CD4-positive, alpha-beta T cell treated with Interleukin-6 at 100 ng/mL for 8 hours (primary cell): ENCODE measurements at places on chromosomes 6 and 20.

- peak; percentile 48 for DNase-seq
Observed at GRCh38 chr6:34154668-34155447, 9.0 kb upstream of the GRM4 start.

- DNase-seq, result peak; percentile 5
Observed at GRCh38 chr20:52493171-52493721, 301.7 kb upstream of the ZFP64 start.

DNA sequence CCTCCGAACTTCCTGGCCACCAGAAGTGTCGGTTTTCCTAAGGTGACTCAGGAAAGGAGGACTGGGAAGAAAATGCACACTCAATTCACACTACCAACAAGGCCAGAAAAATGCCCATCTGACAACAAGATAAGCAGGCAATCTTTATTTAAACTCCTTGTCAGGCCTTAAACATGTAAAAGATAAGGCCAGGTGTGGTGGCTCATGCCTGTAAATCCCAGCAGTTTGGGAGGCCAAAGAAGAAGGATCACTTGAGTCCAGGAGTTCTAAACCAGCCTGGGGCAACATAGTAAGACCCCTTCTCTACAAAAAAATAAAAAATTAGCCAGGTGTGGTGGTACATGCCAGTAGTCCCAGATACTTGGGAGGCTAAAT lies 7.6 kb upstream of the ID1 start:
- DNase-seq, result no peak

GRCh38 chr6:161327360-161327953 lies 53.6 kb upstream of the AGPAT4 start:
- DNase-seq, result no peak

DNA sequence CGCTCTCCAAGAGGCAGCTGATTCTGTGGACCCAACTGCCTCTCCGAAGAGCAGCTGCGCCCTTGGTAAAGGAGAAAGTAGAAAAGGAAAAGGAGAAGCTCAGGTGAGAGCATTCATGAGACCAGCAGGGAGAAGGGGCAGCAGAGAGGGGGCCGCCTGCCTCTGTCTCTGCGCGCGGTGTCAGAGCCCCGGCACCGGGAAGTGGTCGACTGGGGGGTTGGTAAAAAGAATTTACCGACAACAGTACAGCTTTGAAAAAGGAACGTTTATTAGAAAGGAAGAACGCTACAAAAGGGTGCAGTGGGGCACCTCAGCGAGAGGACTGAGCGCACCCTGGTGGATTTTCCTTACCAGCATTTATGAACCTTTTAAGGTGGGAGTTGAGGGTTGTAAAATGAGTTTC lies 61.9 kb downstream of the GPR6 start:
- peak; percentile 46 for DNase-seq

DNA sequence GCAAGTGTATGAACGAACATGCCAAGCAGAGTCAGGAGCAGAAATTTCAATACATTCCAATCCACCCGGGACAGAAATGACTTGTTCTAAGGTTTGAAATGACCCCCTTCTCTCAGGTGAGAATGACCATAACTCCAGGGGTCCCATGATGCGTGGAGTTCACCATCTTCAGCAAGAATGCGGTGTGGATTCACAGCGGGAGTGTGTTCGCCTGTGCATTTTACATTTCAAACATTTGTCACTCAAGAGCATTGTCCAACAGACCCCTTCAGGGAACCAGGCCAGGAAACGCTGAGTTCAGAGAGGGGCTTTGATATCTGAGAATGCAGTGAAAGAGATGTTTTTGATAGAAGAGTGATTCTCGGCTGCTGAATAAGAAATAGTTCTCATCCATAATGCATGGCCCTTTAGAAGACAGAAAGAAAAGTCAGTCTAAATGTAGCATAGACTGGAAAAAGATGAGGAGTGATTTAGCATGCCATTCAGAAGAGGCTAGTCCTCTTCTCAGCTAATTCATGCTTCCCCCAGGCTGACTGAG lies 200.3 kb upstream of the KCNG1 start:
- no peak for DNase-seq

GRCh38 chr6:105489216-105489530 lies 86.3 kb upstream of the PREP start:
- no peak for DNase-seq

GRCh38 chr20:7301807-7302206 lies 534.3 kb downstream of the BMP2 start:
- no peak for DNase-seq

DNA sequence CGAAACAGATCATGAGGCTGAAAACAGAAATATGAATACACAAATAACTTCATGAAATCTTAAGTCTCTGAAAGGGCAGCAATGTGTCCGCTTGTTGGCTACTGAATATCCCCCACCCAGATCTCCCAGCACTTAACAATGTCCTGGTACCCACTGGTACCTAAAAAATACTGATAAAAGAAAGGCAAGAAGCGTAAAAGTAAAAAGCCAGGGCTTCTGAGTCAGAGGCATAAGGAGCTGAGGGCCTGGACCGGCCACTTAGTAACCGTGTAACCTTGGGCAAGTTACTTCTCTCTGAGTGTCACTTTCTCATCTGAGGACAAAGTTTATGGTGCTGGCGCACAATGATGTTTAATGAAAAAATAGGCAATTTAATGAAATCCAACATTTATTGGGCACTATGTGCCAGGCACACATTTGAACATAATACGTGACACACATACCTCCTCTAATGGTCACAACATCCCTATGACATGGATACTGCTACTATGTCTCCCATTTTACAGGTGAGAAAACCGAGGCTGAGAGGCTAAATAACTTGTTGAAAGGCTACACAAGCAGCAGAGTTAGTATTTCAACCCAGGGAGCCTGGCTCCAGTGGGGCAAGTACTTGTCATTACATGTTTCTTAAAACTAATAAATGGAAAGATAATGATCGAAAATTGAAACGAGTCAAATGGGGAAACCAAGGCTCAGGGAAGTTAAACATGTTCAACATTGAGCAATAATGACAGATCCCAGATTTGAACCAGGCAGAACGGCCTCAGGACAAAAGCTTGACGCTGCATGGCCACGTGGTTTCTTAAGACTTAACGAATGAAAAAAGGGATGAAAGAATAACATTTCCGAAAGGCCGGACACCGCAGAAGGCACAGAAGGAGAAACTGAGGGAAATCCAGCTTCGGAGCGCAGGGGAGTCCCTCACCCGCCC lies 828 bp downstream of the TP53RK start:
- DNase-seq, result no peak

DNA sequence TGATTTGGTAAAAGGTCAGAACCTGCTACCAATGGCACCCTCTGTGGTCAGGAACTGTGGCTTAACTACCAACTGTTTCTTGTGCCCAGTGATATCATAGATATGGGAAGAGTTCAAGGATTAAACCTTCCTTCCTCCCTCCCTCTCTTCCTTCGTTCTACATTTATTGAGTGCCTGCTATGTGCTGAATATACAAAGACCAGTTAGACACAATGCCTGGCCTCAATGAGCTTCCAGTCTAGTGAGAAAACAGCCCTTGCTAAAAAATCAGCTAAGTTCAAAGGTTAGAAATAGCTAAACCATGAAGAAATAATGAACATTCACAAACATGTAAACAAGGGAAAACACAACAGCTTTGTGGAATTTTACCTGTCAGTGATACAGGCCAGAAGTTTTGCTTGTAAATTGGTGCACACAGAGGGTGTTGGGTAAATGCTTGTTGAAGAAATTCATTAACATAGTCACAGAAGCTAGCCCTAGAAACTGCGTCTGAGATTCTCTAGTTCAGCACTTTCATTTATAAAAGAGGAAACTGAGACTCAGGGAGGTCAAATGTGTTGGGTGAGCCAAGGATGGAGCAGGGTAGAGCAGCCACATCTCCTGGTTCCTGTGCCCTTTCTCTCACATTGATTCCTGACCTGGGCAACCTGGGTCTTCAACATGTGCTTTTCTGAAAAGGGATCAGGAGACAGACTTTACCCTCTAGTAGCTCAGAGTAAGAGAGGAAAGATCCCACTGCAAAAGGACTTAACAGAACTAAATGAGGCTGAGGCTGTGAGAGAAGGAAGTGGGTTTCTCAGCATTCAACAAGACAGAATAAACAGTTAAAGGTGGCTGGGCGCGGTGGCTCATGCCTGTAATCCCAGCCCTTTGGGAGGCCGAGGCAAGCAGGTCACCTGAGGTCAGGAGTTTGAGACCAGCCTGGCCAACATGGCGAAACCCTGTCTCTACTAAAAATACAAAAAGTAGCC lies 14.4 kb upstream of the FOXO3 start:
- DNase-seq, result no peak

GRCh38 chr6:37731888-37732287 lies 34.2 kb upstream of the MDGA1 start:
- peak; percentile 24 for DNase-seq

DNA sequence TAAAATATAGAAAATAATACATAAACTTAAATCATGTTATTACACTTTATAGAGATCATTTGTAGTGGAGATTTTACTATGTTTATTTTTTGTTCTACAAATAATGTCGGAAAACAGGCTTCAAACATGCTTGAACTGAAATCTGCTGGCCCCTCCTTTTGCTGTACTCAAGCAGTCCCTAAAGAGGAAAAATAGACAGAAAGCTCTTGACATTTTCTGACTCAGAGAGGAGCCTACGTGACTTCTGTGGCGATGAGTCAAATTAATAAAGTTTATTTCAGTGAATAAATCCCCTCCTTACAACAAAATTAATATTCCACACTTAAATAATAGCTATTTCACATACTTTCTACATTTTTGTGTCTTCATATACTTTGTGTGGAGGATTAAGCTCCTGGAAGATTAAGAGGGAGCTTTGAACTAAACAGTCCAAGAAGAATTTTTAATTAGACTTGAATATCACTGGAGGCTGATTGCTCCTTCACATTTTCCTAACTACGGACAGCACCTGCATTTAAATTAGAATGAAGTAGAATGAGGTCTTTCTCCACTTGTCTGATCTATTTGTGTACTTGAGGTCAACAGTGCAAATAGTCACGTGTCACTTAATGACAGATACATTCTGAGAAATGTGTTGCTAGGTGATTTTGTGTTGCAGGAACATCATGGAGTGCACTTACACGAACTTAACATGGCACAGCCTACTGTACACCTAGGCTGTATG lies 1.7 kb upstream of the TREM1 start:
- DNase-seq, result no peak

GRCh38 chr20:56467968-56468315 lies 485 bp upstream of the RTF2 start:
- DNase-seq, result no peak

DNA sequence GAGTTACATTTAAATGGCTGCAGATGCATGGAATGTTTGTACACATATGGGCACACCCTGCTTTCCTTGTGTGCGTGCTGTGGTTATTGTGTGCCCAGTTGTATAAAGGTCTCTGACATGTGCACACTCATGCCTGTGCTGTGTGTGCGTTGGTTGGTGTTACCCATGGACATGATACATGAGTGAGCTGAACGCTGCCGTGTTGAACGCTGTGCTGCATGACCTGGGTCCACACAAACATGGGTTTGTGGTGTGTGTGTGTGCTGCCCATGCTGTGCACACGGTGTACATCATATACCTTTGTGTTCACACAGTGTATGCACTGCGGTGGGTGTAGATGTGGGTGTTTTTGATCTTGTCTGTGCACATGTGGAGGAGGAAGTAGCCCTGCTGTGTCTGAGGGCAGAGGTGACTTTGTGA lies 54.4 kb downstream of the TOX2 start:
- no peak for DNase-seq

GRCh38 chr6:5234874-5235273 lies 25.9 kb downstream of the LYRM4 start:
- no peak for DNase-seq

DNA sequence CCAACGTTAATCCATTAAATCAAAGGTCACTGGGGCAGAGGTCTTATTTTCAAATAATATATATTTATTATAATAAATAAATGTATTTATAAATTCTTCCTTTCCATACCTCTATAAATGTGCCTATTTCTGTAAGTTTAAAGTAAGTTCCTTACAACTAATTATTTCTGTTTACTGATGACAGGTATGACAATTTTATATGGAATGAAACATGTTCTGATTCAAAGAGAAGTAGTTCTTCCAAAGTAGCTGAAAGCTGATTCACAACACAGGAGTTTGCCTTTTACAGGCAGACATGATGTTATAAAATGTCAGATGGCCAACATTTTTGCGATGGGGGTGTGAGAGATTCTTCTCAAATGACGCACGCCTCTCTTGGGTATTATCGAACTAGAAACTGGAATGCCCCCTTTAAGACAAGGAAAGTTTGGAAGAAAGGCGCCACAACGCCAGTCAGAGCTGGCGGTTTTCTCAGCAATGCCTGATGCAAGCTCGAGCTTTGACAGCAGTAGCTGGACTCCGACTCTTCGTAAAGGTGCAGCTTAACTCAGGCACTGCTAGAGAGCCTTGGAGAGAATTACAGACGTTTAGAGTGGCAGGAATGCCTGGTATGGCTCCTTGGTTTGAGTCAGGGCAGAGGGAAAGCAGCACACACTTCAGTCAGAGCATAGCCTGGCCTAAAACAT lies 92.1 kb downstream of the FOXC1 start:
- DNase-seq, result no peak

DNA sequence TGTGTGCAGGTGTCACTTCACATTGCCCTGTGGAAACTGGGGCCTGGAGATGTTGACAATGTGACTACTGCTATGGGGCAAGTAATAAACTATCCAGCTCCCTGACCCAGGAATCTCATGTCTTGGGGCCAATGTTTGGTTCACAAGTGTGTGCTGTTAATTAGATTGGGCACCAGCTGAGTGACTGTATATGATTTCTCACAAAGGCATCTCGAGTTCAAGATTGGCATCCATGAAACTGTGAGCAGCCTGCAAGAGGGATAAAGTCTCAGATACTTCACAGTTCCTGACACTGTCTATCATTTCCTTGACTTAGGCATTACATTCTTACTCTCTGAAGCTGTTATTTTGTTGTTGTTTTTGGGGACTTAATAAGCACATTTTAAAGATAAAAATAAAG lies 264.0 kb downstream of the PRKN start:
- DNase-seq, result no peak

DNA sequence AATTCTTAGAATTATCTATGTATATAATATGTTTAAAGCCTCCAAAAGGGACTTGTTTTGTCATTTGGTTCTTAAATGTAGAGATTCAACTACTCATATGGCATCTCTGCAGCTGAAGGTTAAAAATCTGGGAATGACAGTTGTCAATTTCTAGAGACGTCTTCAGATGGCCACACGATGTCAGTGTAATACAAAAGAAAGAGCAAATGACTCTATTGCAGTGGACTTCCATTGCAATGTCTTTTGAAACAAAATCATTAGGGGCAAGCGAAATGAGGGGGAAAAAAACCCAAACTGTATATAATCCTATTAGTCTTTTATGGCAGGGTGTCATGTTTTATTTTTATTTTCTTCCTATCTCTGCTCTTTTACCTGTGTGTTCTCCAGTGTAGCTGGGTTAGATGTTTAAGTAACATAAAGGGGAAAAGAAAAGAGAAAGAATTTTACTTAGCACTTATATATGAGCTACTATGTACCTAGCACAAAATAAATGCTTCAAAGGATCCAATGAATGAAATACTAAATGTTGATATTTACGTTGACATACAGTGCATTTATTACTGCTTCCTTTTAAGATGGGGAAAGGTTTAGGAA lies 26.2 kb downstream of the CCN2 start:
- no peak for DNase-seq

DNA sequence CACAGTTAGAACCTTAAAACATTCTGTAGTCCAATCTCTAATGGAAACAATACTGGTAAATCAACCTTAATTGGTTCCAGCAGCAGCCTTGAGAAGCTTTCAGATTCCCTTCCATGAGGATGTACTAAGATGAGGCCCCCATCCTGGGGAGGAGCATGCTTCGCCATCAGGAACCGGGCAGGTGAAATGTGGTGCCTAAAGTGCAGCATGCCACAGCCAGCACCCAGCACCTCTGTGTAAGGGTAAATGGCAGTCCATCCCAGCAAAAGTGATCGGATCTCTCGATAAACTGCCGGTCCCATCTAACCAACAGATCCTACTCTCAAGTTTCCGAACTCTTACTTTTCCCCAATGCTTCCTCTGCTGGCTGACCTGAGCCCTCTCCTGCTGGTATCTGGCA lies 166.3 kb upstream of the PDE10A start:
- no peak for DNase-seq
